Skeletal muscle tissue (tissue), 5 donors: ENCODE measurements at places on chromosomes 5 and 9. TPM values are rescaled to one million over a fixed set of nuclear protein-coding genes. Genes with fewer than 3 reads are reported as not detected.

C9orf43 gene
- total RNA-seq: 0.52 TPM

EIF4E1B gene
- not detected for total RNA-seq

DBH gene
- not detected for total RNA-seq

ARHGEF37 gene
- 2.1 TPM for total RNA-seq

MED10 gene
- 6.3 TPM for total RNA-seq

SPINK13 gene
- total RNA-seq: not detected

SPINK4 gene
- total RNA-seq: not detected

SHC3 gene
- 0.52 TPM for total RNA-seq

ROR2 gene
- 4.2 TPM for total RNA-seq

PCDHA3 gene
- total RNA-seq: not detected

UAP1L1 gene
- total RNA-seq: 1.0 TPM

C9orf153 gene
- total RNA-seq: 1.6 TPM

KLHL9 gene
- 24.5 TPM for total RNA-seq

LIX1 gene
- total RNA-seq: 0.52 TPM

ATP6V1G1 gene
- 56.9 TPM for total RNA-seq

ARHGEF28 gene
- total RNA-seq: 8.4 TPM

RNF208 gene
- not detected for total RNA-seq

AIF1L gene
- 12.0 TPM for total RNA-seq

CDX1 gene
- not detected for total RNA-seq

PKN3 gene
- 2.1 TPM for total RNA-seq

ZNF879 gene
- 4.7 TPM for total RNA-seq

DMRT3 gene
- total RNA-seq: under 0.01 TPM

PCDHGB7 gene
- total RNA-seq: 7.3 TPM

F12 gene
- not detected for total RNA-seq

IRX2 gene
- total RNA-seq: 0.52 TPM

PDE8B gene
- 1.0 TPM for total RNA-seq

PCDHGA3 gene
- 2.1 TPM for total RNA-seq

CTNND2 gene
- 0.52 TPM for total RNA-seq

ORM2 gene
- total RNA-seq: not detected

SYNPO gene
- 6.3 TPM for total RNA-seq

ARL14EPL gene
- not detected for total RNA-seq

GABBR2 gene
- under 0.01 TPM for total RNA-seq
